AG04449 (cell line): ENCODE measurements at places on chromosomes 13 and 19.

DNA sequence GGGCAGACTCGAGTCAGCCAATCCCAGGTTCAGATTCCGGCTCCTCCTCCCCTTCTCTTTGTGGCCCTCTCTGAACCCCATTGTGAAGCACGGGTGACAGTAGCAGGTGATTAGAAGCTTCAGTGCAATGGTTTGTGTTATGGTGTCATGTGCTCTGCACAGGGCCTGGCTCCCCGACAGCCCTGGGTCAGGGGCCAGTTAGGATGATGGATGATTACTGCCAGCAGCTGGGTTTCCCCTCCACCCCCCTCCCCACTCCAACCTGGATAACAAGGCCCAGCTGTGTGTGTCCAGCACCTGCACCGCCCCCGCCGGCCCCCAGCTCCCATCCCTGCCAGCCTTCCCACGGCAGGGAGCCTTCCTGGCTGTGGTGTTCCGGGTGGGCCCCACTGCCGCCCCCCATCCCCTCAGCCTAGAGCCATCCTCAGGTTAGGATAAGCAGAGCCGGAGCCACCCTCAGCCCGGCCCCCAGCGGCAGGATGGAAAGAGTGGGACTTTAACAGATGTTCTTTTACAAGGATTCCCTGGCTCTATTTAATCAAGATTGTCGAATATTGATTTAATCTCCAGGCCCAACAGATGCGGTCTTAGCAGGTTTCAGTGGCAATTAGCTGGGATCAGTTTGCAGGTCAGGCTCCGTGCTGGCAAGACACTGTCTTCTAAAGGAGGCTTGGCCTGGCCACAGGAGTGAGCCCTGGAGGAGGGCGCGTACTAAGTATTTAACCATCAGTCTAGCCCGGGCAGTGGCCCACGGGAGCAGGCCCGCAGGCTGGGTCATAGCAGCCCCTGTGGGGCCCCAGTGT lies 156.2 kb downstream of the SIPA1L3 start:
- DNase-seq, result no peak

DNA sequence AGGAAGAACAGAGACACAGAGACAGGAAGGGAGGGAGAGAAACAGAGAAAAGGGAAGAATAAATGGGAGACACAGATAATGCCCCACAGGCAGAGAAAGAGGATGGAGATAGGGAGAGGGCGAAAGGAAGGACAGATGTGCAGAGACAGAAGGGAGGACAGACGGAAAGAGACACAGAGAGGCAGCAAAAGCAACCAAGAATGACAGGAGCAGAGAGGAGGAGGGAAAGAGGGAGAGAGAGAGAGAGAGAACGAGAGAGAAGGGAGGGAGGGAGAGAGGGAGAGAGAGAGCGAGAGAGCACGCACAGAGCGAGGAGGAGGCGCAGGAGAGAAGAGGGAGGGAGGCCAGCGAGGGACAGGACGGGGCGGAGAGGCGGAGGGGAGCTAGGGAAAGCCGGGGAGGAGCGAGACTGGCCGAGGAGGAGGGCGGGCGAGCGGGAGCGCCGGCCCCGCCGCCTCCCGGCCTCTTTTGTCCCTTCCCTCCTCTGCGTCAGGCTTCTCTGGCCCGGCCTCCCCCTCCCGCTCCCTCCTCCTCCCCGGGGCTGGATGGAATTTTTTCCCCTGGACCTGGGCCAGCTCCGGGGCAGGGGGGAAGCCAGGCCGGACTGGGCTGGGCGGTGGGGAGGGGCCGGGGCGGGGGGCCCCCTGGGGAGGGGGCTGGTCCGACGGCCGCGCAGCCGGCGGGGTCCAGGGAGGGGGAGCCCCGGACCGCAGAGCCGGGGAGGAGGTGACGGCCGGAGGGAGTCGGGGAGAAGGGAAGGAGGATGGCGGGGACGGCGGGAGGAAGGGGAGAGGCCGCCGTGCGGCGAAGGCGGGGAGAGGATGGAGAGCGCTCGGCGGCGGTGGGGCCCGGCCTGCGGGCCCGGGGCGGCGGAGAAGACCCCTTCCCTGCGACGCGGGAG lies 4.2 kb upstream of the SPACA6 start:
- DNase-seq, result peak; percentile 80

DNA sequence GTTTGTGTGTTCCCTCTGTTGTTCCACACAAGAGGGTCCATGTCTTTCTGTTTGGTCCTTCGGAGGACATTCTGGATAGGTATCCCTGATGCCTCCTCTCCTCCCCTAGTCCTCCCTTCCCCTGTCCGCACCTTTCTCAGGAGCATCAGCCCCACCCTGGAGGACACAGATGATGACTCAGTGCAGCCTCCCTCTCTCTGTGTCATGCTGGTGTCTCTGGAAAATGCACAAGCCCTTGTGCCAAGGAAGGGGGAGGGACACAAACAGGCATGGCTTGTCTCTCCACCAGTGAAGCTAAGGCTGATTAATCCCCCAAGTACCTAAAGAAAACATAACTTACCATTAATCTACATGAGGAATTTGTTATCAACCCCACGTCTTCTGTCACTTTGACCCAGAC lies 16.2 kb upstream of the TNFRSF19 start:
- DNase-seq, result no peak

- no peak for DNase-seq
Observed at GRCh38 chr19:5424192-5424973, 30.8 kb upstream of the ZNRF4 start.

DNA sequence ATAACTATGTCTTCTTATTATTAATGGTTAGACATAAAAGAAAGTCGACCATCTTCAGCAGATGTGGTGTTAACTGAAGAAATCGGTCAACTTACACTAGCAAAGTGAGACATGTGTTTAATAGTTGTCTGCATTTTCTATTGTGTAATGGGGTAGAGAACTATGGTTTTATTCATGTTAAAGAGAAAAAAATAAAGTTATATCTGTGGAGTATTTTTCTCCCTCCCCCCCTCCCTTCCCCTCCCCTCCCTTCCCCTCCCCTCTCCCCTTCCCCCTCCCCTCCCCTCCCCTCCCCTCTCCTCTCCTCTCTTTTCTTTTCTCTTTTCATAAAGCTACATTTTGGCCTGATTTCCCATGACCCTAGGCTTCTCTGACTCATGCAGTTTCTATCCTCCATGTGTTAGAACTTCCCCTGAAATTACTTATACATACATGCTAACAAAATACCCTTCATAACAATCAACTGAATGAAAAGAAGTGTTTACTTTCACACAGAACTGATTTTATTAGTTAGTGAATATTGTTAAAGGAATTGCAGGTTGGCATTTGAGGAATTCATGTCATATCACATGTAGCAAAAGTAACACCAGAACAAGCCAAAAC lies 1431.0 kb upstream of the ATXN8OS start:
- DNase-seq, result no peak
